Fibroblast of upper back skin (primary cell): ENCODE measurements at places on chromosomes 7 and 10.

GRCh38 chr7:90879924-90880323 lies 283.8 kb downstream of the CDK14 start:
- DNase-seq, result no peak

DNA sequence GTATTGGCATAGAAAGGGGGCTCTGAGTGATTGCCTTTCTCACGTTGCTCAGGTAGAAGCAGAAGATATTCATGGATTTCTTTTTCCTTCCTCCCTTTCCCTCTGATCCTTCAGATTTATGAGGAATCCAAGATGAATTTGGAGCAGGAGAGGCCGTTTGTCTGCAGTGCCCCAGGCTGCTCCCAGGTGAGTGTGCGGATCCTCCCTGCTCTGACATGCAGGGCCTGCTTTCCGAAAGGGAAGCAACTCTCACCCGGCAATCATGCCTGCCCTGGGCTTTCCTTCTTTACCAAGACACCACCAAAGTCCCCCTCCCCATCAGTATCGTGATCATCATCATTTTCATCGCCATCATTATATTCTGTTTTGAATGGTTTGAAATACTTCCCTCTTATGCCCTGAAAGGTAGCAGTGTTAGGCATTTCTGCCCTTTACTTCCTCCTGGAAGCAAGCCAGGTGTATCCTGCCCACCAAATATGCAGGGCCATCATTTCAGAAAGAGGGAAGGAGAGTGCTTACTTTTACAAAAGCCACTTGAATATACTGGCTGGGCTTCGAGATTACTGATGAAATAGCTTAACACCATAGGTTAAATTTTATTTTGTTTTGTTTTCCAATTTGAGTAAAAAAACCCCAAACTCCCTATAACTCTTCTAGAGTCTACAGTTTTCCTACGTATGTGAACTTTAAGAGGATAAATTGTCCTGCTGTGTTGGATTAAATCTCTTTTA lies 75.9 kb downstream of the CREB5 start:
- DNase-seq, result peak; percentile 33

- no peak for DNase-seq
These were observed 90.3 kb downstream of the NEURL1 start for GRCh38 chr10:103583871-103584215.

- DNase-seq, result no peak
These were observed 25.5 kb downstream of the FAM107B start for GRCh38 chr10:14749070-14749809.

GRCh38 chr7:155000795-155001194 lies 2.1 kb downstream of the PAXIP1 start:
- no peak for DNase-seq

GRCh38 chr10:4263601-4263921 lies 478.6 kb upstream of the KLF6 start:
- no peak for DNase-seq

GRCh38 chr10:122499012-122499411 lies 37.7 kb downstream of the HTRA1 start:
- no peak for DNase-seq

DNA sequence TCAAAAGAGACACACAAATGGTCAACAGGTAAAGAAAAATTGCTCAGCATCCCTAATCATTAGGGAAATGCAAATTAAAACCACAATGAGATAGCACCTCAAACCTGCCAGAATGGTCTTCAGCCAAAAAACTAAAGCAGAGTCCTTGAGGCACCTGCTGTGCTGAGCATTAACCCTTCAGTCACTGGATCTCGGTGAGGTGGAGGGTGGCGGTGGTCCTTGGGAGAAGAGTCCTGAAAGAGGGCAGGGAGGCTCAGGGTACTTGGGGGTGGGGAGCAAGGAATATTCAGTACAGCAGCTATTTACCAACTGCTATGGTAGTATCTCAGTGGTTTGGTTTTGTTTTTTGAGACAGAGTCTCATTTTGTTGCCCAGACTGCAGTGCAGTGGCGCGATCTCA lies 7.1 kb downstream of the KIAA1549 start:
- DNase-seq, result no peak

DNA sequence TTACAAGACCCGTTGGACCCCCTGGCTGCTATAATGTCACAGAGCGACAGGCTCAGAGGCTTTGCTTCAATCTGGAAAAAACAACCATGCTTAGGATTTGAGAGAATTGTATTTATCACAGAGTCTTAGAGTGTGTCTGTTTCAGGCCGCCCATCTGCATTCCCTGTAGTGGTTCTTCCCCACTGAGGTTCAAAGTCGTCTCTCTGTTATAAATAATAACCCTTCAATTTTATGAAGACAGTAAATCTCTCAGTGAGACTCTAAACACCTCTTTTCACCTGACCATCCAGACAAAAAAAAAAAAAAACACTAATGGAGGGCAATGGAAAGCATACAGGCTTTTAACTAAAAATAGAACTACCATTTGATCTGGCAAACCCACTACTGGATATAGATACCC lies 565.4 kb upstream of the AUTS2 start:
- DNase-seq, result no peak

GRCh38 chr10:33794460-33794859 lies 460.0 kb upstream of the NRP1 start:
- no peak for DNase-seq

DNA sequence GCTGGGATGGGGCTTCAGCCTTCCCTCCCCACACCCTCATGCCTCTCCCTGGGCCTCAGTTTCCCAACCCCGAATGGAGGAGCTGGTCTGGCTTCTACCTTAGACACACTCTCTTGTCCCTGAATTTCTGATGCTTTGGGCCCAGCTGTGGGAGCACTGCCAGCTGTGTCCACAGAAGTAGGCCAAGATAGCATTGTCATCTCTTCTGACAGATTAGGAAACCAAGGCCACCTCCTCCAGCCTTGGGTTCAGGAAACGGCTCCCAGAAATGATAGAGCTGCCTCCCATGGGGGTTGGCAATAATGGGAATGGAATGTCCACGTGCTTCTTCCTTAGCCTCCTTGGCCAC lies 1.3 kb downstream of the PPIF start:
- DNase-seq, result no peak

GRCh38 chr7:40202851-40203250 lies 68.0 kb downstream of the SUGCT start:
- DNase-seq, result peak; percentile 33

- DNase-seq, result no peak
These were observed 238.6 kb upstream of the PFKP start for GRCh38 chr10:2828741-2829140.

DNA sequence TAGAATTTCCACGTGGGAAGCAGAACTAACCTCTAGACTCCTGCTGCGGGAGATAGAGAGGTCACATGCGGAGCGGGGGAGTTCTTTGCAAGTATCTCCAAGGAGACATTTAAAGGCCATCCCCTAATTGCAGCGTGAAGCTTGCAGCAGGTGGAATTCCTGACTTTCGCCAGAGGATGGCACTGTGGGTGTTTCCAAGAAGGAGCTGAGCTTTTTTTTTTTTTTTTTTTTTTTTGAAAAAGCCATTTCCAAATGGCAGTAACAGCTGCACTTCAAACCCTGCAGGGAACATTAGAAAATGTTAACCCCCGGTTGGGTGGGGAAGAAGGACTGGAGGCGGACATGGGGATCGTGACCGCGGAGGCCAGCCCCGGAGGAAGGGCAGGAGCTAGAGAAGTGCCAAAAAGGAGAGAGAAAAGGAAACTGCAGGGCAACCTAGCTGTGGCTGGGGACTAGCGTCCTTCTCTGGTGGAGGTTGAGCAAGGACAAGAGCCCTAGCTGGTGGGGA lies 487.7 kb downstream of the TYW1 start:
- DNase-seq, result peak; percentile 60

- DNase-seq, result no peak
These were observed 542 bp upstream of the SAMD9L start for GRCh38 chr7:93148727-93149126.

- no peak for DNase-seq
These were observed 872.2 kb downstream of the ANKRD7 start for GRCh38 chr7:119096683-119097082.

DNA sequence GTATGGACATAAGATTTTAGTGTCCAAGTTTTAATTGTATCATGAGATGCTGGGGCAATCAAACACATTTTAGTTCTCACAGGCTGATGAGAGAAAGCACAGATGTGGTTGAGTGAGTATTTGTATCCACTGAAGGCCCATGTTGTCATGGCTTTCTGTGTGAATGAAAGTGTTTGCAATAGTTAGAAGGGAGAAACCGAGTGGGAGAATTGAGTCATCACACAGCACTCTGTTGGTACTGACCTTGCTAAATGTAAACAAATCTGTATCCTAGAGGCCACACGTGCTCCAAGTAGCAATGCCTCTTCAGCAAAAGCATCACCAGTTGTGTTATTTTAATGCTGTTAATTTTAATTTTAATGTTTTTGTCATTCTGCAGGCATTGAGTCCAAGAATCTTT lies 121.2 kb downstream of the EMX2 start:
- peak; percentile 87 for DNase-seq

DNA sequence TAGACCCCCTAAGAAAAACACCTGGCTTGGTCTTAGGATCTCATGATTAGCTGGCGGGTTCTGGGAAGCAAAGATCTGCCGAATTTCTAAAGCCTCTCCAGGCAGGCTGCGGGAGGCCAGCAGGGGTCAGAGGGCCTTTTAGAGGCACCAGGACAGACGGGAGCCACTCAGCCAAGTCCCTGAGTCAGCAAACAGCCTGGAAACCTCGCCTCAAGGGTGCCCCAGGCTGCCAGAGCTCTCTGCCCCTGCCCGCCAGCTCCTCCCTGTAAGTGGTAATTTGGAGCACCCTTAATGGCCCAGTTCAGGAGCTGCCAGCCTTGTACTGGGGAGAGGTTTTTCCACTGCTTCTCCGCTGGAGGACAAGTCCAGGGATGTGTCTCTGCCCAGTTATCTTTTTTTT lies 88.7 kb downstream of the HIP1 start:
- DNase-seq, result no peak

DNA sequence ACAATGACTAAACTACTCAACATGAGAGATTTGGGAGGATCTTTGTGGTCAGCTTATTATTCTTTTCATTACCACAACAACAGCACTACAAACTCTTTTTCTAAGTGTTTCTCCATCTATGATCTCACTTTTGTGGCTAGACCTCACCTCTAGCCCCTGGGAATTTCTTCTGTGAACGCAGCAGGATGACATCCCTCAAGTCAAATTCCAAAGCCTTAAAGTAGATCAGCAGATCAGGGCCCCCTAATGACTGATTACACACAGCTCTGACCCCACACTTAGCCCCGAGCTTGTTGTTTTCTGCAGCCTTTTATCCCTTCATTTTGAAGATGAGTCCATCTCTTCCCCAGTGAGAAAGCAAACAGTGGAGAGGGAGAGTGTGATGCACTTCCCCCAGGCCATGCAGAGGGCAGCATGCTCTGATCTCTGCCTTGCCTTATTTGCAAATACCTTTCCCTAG lies 27.3 kb downstream of the TFAM start:
- peak; percentile 86 for DNase-seq

- DNase-seq, result no peak
These were observed 1.2 kb downstream of the MLXIPL start for GRCh38 chr7:73622909-73623797.

- no peak for DNase-seq
These were observed 4.0 kb downstream of the INPP5A start for GRCh38 chr10:132541601-132542011.

DNA sequence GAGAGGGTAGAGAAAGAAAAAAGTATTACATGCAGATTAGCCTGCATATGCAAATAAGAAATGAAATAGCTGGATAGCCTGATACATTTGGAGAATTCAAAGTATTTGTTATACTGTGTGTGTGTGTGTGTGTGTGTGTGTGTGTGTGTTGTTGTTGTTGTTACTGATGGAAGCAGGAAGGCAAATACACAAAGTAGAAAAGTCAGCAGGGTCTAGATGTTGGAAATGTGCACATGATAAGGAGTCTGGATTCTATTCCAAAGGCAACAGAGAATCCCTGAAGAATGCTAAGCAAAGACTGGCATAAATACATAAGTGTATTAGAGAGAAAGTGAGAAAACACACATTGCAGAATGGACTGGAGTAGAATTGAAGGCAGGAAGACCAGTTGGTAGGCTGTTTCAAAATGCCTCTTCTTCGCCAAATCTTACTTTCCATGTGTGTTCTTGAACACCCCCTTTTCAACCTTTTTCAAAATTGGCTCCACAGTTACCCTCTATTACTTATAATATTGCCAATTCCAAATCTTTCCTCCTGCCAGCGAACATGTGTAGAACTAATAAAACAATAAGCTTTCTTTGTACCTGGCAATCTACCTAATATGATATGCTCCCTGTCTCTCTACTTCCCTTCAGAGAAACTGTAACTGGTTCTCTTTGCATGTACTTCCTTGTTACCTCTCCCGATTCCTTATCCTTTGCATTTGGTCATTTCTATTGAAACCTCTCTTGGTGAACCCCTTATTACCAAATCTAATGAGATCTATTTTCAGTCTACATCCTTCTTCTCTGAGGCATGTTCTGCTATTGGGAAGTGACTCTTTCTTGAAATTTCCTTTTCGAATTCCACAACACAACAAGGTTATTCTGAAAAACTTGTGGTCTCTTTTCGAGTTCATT lies 6.2 kb downstream of the CPED1 start:
- DNase-seq, result no peak

DNA sequence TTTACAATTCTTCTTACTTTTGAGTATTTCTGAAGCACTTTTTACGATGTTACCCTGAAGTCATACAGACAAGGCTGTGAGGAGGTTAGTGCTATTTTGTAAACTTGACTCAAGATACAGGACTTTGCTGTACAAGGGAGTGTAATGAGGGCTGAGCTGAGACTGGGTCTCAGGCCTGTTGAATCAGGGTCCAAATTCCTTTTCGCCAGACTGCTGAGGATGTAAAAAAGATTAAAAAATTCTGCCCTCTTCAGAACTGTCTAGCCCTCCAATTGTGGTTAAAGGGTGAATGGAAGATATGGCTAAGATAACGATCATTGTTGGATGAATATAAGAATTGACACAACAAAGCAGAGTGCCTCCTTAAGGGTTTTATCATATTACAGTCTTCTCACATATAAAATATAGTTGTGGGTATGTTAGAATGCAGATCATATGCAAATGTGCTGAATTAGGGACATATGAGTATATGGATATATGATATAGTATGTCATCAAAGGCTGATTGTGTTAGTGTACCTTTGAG lies 165.4 kb downstream of the SUGCT start:
- peak; percentile 55 for DNase-seq

DNA sequence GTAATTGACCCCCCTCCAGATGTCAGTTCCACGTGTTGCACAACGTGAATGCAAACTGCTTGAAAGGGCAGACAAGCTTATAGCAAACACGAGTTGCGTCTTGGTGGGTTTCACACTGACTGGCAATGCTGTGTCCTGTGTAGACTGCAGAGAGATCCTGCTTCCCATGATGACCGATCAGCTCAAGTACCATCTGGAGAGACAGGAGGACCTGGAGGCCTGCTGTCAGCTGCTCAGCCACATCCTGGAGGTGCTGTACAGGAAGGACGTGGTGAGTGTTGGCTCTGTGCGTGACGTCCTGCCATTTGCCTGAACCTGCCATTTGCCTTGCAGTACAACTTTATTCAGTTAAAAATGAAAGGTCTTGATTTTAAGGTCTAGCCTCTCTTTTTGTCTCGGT lies 71.1 kb downstream of the INSYN2A start:
- no peak for DNase-seq

GRCh38 chr10:127374901-127375300 lies 174.2 kb upstream of the NPS start:
- no peak for DNase-seq

GRCh38 chr10:132102717-132103110 lies 37.0 kb downstream of the JAKMIP3 start:
- no peak for DNase-seq

- DNase-seq, result no peak
These were observed 44.9 kb upstream of the CNPY1 start for GRCh38 chr7:155591055-155591775.
